ENCODE measurements at places on chromosomes 7 and 10. TPM values are rescaled to one million over a fixed set of nuclear protein-coding genes. Genes with fewer than 3 reads are reported as not detected.

The ASB10 gene
- 17.3 TPM for total RNA-seq

The PTF1A gene
- not detected for total RNA-seq

The COPS6 gene
- total RNA-seq, result 86.4 TPM

DNA sequence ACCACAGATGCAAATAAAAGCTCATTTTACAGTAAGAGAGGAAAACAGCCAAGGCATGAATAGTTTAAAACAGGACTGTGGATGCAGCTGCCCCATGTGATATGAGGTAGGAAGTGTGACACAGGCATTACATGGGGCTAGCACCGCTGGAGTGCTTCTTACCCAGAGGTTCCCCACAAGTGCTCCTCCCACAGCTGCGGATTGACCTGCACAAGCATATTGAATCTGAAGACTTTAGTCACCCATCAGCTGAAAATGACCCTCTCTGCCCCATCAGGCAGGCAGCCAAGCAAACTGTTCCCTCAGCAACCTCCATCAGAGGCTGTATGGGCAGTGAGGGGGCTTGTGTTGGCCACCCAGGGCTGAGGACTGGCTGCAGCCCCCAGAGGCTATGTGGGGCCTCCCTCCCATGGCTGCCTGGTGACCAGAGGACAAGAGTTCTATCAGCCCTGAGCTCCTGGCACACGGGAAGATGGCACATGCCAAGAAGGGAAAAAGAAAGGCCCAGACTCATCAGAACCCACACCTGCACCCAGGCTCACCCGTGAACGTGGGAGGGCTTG is 98.7 kb downstream of the TCERG1L start:
- DNase-seq, result peak; percentile 35

DNA sequence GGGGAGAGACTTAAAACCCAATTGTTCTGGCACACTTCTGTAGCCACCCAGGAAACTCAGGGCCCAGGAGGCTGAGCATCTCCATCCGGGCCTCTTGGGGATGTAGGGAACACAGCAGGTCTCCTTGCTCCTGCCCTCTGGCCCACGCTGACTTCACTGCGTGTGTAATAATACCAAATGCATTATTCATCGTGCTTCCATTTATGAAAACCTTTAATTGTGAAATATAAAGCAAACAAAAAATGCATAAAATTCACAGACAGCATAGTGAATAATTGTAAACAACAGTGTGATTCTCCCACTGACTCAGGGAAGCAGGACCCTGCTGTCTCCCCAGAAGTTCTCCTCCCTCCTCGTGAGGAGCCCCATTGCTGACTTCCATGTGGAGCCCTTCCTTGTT is 70.3 kb upstream of the SHH start:
- DNase-seq, result no peak

GRCh38 chr7:44622342-44623151 is 16.1 kb downstream of the OGDH start:
- DNase-seq, result no peak

Measured in cardiac septum (tissue), 1 donor.